Right lobe of liver (tissue), 6 donors: ENCODE measurements at places on chromosomes 16 and 17.

- no peak for DNase-seq
Measured at GRCh38 chr17:1979182-1979985, 45.8 kb downstream of the RTN4RL1 start.

DNA sequence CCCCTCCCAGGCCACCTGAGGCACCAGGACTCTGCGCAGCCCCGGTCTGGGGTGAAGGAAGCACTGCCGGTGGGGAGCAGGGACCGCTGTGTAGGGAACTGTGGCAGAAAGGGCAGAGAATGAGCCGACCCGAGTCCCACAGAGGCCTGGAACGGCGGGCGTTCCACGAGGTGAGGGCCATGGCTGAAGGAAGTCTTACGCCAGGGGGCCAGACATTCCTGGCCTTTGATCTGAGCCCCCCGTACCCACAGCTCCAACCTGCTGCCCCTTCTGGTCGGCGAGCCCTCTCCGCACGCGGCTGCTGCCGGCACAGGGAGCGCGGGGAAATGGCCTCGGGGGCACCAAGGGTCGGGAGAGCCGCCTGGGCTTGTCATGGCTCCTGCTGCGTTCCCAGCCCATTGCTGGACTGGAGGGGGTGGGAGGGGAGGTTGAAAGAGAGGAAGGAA, 1.4 kb upstream of the WNT3 start:
- DNase-seq: no peak

DNA sequence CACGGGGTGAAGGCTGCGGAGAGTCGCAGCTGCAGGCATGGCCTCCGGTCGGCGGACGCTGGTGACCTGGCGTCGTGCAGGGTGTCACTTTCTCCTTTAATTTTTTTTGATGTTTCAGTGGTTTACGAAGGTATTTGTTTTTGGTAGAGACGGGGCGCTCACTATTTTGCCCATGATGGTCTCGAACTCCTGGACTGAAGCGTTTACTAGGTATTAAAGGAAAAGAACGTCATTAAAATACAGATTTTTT, 17.1 kb downstream of the ZNF213 start:
- DNase-seq: no peak

- DNase-seq: no peak
Measured at GRCh38 chr17:17921192-17922069, 50.8 kb downstream of the TOM1L2 start.

DNA sequence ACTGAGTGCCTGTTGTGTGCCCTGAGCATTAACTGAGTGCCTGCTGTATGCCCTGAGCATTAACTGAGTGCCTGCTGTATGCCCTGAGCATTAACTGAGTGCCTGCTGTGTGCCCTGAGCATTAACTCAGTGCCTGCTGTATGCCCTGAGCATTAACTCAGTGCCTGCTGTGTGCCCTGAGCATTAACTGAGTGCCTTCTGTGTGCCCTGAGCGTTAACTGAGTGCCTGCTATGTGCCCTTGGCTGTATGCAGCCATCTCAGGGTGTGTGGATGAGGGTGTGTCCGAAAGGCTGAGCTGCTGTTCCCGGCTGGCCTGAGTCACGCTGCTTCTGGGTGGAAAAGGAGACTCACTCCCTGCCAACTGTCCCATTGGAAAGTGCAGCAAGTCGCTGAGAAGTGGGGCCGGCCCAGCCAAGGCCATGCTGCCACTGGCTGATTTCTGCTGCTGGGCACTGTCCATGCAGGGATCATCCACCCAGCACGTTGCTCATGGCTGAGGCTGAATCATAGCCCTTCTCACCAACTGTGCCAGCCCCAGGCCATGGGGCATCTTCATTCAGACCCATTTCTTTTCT, 113.8 kb downstream of the OR1D5 start:
- no peak for DNase-seq

DNA sequence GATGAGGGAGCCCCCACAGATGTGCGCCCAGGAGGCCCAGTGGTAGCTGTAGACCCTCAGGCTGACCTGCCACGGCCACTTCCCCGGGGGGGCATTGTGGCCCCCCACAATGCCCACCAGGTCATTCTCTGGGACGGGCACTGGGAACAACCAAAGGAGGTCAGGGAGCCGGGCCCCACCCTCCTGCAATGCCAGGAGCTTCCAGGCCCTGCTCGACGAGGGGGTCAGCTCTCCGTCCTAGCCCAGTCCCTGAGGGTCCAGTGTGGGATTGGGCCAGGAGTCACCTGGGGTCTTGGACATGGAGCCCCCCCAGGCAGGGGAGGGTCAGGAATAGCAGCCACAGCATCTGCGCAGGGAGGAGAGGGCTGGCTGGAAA, 7.0 kb downstream of the TPSD1 start:
- no peak for DNase-seq

DNA sequence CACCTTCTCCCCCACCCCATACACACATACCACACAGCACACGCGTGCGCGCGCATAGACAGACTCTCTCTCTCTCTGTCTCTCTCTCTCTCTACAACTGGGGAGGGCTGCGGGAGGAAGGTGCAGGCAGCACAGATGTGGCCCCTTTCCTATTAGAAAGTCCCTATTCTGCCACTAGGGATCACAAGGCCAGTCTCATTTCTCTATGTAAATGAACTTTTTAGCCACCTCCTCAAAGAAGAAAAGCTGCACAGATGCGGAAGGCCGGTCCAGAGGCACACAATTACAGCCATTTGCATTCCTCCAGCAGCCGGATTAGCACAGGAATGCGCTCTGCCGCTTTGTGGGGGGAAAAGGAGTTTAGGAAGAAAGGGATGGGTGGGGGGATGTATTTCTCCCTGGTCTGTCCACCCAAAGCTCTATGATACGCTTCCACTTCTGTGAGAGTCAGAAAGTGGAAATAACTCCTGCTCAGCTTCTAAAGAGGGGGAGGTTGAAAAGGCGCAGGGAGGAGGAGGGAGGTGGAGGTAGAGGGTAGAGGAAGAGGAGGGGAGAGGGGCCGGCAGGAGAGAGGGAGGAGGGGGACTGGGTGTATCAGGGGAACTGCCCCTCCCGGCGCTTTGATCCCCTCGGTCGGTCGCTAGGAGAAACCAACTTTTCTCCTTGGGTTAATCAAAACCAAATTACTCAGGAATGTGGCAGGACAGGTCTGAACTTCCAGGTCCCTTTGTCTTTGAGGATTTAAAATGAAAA, 11.7 kb downstream of the ZFHX3 start:
- no peak for DNase-seq

- DNase-seq: peak; percentile 98
Measured at GRCh38 chr16:55832773-55833691, at the start of gene CES1. Gene CES1 (minus strand): TSS chr16:55833096. CDS start chr16:55833055, 41 bp downstream.

- DNase-seq: no peak
Measured at GRCh38 chr17:61015966-61016365, 338.3 kb downstream of the BCAS3 start.

- DNase-seq: no peak
Measured at GRCh38 chr16:58582133-58582532, 47.5 kb downstream of the CNOT1 start.

GRCh38 chr17:65633146-65633881, 71.9 kb upstream of the AXIN2 start:
- DNase-seq: no peak

- no peak for DNase-seq
Measured at GRCh38 chr17:60563743-60564142, 36.2 kb upstream of the PPM1D start.

- no peak for DNase-seq
Measured at GRCh38 chr16:27736431-27736830, 186.5 kb downstream of the KATNIP start.

- no peak for DNase-seq
Measured at GRCh38 chr17:82153295-82153691, 55.3 kb upstream of the FASN start.

- no peak for DNase-seq
Measured at GRCh38 chr16:74580833-74581232, 26.1 kb downstream of the GLG1 start.

DNA sequence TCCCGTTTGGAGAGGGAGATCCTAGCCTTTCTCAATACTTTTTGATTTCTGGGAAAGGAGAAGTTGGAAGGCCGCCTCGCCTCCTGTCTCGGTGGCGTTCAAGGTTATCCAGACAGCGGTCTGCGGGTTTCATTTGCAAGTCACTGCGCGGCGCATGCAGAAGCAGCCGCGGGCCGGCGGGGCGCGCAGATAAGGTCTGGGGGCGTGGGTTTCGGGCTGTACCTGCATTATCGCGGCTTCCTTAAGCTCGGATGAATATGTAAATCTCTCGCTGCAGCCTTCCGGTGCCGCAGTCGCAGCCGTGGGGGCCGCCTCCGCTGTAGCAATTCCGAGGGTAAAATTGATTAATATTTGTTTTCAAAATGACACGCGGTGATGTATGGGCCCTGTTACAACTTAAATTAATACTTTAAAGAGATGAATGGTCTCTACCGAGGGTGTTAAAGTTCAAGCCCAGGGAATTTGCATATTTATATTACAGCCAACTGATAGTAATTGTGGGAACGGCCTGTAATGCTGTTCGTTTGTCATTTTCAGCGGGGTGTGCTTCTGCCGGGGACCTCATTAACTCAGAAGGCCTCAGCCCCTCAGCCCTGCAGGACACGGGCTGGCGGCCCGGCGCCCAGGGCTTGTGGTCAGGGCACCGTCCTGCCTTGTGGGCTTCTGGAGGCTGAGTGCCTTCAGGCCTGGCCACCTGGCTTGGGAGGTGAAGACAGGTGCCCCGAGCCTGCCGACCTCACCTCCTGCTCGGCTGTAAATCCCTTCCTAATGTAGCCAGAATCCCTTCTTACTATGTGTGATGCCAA, 99.4 kb downstream of the CYLD start:
- DNase-seq: no peak

DNA sequence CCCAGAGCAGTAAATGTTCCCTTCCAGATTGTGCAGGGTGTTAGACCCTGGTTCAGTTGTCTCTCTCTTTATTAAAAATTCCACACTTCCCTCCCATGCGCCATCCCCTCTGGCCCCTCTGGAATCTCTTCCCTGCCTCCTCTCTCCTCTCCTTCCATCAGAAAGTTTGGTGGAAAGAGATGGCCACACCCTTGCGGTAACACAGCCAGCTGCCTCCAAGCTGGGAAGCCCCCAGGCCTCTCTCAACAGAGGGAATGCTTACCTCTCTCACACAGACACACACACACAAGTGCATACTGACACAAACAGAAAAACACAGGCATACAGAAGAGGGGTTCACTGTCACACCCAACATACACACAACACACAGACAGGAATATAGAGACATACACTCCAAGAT, 220.5 kb downstream of the C16orf78 start:
- DNase-seq: no peak

- peak; percentile 59 for DNase-seq
Measured at GRCh38 chr17:2222901-2223616, 80.5 kb downstream of the SMG6 start.
